Esophagus squamous epithelium (tissue), 5 donors: ENCODE measurements at places on chromosomes 12 and 14.

DNA sequence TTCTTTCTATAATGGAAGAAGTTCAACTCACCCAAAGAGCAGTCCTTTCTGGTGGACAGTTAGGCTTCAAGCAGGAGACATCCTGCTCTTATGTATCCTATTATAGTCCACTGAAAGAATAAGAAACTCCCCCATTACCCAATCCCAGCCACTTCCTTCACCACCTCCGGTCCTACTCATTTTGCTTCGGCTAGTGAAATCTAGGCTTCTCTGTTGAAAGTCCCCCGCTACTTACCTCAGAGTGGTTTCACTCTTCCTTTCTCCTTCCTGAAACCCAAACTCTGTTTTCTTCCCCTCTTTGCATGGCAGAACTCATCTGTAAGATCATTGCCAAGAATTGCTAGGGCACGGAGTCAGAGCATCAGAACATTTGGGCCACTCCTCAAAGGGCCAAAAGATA is at the start of gene GPR84:
Gene GPR84 (minus strand): TSS at position 74 of the 400 bp plus-strand sequence. CDS start 635 bp downstream, outside the sequence.
- DNase-seq, result no peak

DNA sequence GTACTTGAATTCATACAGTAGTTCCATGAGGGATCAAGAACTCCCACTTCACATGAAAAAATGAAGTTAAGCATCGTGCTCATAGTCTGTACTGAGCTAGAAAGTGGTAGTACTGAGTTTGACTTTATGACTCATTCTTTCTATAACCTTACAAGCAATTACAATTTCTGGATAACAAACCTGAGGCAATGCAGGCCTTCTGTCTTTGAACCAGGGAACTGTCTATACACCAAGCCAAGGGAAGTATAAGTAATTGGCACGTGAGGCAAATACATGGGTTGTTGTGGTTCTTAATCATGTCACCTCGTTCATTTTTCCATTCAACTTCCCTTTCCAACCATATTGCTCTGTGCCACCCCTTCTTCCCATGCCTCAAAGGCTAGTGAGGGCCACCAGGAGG is 16.8 kb downstream of the GNS start:
- DNase-seq, result no peak

- no peak for DNase-seq
Measured at GRCh38 chr12:13203034-13203922, 6.8 kb downstream of the EMP1 start.

- DNase-seq, result no peak
Measured at GRCh38 chr12:46533723-46534122, 161.2 kb upstream of the SLC38A2 start.

GRCh38 chr14:30915596-30915995 is 41.2 kb downstream of the COCH start:
- DNase-seq, result no peak

GRCh38 chr12:89153341-89153740 is 199.0 kb downstream of the DUSP6 start:
- DNase-seq, result no peak

DNA sequence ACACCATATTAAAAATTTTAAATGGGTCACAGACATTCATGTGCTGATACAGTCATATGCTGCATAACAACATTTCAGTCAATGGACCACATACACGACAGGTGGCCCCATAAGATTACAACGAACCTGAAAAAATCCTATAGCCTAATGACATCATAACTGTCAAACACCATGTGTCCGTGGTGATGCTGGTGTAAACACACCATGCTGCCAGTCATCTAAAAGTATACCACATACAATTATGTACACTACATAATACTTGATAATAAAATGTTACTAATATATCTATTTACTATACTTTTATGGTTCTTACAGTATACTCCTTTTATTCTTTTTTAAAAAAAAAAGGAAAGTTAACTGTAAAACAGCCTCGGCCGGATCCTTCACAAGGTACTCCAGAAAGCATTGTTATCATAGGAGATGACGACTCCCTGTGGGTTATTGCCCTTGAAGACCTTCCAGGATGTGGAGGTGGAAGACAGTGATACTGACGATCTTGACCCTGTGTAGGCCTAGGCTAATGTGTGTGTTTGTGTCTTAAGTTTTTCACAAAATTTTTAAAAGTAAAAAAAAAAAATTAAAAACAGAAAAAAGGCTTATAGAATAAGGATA is 5.0 kb upstream of the TDG start:
- no peak for DNase-seq

DNA sequence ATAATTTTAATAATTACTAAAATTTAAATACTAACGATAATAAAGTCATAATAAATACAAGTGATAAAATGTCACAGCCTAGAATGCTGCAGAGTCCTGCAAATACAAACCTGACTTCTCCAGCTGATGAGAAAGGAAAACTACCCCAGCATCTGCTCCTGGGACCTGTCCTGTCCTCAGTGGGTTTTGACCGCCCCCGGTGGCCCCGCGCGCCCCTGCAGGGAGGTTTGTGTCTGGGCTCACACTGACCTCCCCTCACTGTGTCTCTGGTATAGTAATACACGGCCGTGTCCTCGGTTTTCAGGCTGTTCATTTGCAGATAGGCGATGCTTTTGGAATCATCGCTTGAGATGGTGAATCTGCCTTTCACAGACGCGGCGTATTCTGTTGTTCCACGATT is 1139.4 kb downstream of the TMEM121 start:
- DNase-seq, result no peak

GRCh38 chr14:34014936-34015335 is 64.1 kb upstream of the EGLN3 start:
- DNase-seq, result no peak

GRCh38 chr12:112422531-112422930 is 3.8 kb downstream of the PTPN11 start:
- no peak for DNase-seq

- DNase-seq, result no peak
Measured at GRCh38 chr12:67052981-67053380, 216.2 kb upstream of the CAND1 start.

DNA sequence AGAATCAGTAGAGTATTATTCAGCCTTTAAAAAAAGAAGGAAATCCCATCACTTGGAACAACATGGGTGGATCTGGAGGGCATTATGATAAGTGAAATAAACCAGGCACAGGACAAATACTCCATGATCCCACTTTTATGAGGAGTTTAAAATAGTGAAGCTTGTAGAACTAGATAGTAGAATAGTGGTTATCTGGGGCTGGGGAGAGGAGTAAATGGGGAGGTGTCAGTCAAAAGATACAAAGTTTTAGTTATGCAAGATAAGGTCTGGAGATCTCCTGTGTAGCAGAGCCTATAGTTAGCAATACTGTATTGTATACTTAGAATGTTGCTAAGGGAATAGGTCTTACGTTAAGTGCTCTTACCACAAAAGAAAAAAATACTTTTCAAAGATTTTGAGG is 64.9 kb downstream of the RIC8B start:
- no peak for DNase-seq

DNA sequence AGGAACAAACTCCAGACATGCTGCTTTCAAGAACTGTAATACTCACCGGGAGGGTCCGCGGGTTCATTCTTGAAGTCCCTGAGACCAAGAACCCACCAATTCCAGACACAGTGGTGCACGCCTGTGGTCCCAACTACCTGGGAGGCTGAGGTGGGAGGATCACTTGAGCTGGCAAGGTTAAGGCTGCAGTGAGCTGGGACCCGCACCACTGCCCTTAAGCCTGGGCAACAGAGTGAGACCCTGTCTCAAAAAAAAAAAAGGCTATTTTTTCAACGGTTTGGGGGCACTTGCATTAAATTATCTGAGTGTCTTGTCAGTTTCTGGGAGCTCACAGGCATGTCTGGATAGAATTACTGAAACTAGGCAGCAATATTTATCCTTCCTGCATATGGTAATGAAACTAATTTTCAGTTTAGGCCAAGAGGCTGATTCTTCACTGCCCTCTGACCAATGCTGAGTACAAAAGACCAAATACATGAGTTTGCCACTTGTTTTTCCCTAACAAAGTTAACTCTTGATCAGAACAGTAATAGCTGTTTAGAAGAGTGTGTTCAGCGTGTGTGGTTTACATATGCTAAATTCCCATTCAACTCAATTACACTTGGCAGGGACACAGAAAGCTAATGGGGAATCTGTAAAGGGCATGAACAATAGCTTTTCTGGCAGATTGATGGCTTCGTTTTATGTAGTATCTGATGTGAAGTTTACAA is 65.8 kb upstream of the RASSF3 start:
- no peak for DNase-seq

GRCh38 chr12:127640181-127640886 is 626.6 kb upstream of the TMEM132C start:
- no peak for DNase-seq

DNA sequence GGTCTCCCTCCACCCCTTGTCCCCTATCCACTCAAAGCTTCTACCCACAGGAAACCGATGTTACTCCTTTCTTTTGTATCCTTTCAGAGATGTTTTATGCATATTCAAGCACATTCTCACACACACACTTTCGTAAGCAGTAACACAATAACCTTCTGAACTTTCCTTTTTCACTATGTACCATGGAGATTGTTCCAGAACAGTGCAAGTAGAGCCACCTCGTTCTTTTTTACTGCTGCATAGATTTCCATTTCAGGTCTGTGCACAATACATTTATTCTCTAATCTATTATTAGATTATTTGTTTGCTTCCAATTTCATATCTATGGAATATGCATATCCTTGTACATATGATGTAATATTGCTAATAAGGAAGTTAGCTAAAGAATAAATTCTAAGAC is 60.3 kb downstream of the TBC1D30 start:
- DNase-seq, result no peak

GRCh38 chr14:101595887-101596721 is 34.8 kb downstream of the DIO3 start:
- no peak for DNase-seq

DNA sequence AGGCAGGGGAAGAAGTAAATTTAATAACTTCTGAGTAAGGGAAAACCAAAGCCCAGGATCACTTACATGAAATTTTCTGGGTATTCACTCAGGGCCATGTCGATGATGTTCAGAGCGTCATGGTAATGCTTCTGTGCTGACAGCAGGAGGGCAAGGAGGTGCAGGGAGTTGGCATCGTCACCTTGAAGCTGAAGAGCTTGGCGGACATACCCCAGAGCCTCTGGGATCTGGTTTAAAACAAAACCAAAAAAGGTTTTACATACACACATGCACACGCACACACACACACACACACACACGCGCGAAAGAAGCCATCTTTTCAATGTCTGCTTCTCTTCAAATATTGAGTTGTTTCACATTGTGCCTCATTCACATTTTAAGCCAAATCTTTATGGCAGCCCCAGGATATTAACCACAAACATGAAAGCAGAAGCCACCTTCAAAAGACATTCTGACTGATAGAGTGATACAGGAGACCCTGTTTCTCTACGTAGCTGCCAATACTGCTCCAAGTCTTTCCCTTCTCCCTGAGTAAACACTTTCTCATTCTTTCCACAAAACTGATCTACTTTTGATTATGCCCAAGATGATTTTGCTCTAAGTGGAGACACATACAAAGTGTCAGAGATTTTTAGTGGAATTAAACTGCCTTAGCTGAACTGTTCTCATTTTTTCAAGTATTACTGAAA is 172.1 kb downstream of the TTC7B start:
- DNase-seq, result no peak

DNA sequence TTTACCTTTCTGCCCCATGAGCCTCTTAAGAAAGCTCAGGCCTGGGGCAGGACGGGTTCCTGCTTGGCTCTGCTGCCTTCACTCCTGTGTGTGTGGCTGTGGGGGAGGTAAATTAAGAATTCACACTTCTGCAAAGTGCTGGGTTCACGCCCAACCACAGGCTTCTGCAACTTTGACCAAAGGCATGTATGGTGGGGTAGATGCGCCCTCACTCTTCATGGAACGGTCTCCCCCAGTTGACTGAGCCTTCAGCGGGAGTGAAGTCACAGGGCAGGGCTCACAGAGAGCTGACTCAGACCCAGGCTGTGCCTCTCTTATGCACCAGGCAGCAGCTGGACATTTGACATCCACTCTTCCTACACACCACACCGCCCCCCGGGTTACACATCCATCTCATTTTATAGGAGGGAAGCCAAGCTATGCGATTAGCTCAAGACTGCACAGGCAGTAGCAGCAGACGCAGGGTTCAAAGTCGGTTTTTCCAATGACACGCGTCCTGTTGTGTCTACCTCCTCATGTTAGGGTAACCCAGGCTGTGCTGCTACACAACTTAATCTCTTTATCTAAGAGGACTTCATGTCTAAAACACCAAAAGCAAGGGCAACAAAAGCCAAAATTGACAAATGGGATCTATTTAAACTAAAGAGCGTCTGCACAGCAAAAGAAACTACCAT is 15.4 kb upstream of the BCL11B start:
- no peak for DNase-seq

DNA sequence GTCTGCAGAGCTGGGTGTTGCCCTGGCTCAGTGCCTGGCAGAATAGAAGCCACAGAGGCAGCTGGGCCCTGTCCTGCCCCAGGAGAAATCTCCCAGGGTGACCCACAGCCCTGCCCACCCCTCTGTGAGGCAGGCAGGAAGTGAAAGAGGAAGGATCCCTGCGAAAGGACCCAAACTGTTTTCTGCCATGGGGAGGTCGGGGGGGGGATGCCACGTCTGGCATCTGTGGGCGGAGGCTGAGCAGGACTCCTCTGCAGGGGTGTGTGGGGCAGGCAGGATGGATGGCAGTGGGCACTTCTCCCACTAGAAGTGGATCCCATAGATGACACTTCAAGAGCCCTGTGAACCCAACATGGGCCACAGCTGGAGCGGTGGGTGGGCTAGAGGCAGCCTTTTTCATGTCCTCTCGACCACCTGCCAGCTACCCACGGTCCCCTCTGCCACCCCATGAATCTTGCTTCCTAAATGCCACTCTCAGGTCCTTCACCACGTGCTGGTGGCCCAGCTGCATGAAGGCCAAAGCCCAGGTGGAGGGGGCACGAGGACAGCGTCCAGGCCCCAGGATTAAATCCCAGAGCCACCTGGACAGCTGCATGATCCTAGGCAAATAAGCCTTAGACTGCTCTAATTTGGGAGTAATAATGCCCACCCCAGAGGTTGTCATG is 3.6 kb downstream of the PAPLN start:
- DNase-seq, result no peak

GRCh38 chr12:94534774-94535509 is 75.3 kb upstream of the CEP83 start:
- DNase-seq, result no peak

GRCh38 chr12:88339966-88340365 is 197.9 kb downstream of the TMTC3 start:
- no peak for DNase-seq

DNA sequence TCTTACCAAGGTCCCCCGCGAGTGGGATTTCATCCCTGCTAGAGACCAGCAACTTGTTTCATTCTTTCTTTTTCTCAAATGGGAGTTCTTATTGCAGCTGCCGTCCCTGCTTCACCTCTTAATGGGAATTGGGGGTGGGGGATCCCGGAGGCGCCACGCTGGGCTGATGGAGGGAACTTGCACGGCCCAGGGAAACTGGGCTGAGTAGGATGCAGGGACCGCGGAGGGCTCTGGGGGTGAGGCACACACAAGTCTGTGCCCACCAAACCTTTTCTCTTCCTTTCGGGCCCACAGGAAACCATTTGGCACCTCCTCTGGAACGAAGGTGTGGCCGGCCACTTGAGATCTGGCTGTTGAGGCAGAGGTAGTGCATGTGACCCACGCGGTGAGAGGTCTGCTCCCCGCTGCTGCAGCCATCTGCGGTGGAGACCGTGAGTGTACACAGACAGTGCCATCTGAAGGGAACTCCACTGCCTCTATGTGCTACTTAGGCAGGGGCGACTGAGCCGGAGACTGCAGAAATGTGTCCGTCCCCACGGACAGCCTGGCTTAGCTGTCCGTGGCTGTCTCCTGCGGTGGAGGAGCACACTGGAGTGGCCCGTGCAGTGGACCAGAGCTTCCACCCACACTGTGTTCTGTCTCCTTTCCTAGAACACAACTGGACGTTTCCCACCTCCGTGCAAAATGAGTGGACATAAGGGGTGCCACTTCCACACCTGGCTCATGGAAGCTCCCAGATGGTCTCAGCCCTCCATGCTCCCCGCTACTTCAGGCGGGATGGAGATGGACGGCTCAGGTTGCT is 42.1 kb upstream of the TESC start:
- no peak for DNase-seq
